Cortex of kidney (tissue), 1 donor: ENCODE measurements at places on chromosomes 6 and 20.

GRCh38 chr20:38649275-38649891, 47.8 kb downstream of the ARHGAP40 start:
- no peak for DNase-seq

DNA sequence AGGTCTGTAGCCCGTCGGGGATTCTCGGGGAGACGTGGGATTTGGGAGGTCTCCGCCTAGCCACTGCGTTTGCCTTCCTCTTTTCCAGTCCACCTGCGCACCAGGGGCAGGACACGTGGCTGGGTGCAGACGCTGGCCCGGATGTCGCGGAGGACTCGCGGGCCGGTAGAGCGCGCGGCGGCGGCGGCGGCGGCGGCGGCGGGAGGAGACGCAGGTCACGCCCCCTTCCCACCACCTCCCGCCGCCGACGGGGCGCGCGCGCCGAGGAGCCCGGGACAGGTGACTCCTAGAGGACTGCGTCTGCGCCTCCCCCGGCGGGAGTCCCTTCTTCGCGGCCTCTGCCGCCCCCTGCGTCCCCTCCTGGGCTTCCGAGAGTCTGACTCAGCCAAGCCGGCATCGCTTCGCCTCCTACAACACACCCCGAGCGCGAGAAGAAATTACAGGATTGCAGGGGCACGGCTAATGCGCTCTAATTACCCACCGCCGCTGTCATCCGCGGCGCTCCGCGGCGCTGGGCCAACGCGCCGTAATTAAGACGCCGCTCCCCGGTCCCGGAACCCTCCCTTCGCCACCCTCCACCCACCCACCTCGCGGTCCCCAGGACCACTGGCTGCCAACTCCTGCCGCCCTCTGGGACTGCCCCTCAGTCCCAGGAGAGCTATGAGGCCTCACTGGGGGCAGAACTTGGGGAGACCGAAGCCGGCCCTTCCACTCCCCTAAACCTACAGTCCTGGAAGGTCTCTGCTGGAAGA, 124.5 kb downstream of the MRPL14 start:
- DNase-seq: no peak

DNA sequence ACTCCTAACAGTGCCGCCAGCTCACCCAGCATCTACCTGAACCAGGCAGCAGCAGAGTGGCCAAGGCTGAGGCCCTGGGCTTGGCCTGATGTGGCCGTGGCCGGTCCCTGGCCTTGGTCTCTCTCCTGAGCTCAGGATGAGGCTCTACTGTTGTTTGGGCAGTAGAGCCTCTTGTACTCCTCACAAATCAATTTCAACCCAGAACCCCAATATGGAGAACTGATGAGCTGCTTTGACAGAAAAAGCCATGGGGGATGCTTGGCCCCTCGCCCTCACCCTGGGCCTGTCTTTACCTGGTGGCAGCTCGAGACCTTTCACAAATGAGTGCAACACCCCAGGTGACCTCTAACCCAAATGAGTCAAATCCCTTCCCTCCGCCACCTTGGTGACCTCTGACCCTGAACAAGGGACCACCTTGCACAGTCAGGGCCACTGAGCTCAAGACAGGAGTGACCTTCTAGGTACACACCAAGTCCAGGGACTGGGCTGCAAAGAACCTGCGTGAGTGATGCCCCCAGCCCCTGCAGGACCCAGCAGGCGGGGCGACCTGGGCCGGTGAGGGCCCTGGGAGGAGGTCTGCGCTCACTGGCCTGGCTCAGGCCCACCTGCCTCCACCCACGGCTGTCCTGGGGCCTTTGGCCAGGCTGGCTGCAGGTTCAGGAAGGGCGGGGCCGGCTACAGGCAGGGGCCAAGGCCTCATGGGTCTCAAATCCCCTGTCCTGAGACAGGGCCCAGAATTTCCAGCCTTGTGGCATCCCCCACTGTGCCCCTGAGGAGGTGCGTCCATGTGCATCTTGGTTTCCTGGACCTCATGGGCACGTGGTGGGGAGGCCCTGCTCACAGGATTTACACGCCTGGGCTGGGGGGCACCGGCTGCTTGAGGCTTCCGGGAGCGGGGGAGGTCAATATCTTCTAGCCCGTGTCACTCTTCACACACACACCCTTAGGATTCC, 30.2 kb downstream of the PSMG4 start:
- DNase-seq: no peak

DNA sequence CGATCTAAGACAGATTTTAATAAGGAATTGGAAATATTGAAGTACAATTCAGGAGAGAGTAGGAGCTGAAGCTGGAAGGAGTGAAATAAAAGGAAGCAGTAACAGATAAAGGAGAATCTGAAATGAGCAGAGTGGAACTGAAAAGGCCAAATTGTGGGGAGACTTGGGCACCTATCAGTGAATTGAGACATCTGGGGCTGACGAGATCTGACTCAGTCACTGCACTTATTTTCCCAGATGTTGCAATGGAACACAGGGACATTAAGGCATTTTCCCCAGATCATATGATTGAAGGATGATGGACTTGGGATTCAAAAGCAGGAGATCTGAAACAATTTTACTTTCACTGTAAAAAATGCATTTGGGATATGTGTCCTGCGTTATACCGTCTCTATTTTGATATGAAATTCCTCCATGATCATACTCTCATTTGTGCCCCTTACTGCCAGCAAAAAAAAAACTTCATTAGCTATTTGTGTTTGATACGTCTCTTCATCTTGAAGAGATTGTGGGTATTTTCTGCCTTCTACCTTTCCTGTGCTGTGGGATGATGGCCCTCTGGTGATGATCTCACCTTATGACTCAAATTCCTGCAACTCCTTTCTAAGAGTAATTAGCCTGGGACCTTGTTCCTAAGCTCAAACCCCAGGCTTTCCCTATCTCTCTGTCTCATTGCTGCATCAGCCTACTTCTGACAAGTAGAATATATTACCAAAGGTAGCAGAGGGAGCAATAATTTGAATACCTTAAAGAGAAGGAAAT, 278.5 kb upstream of the MAN1A1 start:
- DNase-seq: no peak
